Spleen (tissue), 13 donors: ENCODE measurements at places on chromosomes 12 and 14. TPM values are rescaled to one million over a fixed set of nuclear protein-coding genes. Genes with fewer than 3 reads are reported as not detected.
A peak's percentile ranks its signal among the peaks of the same experiment; 100 is the strongest.

Gene MSI1
- not detected for polyA plus RNA-seq

Gene ZC3H10
- polyA plus RNA-seq, result 2.5 TPM

Gene AHNAK2
- 0.86 TPM for polyA plus RNA-seq

Gene IGF1
- polyA plus RNA-seq, result 5.6 TPM

Gene SLC6A13
- polyA plus RNA-seq, result 0.39 TPM

Gene EML1
- polyA plus RNA-seq, result 1.8 TPM

Gene EPS8
- 6.9 TPM for polyA plus RNA-seq

Gene INSM2
- not detected for polyA plus RNA-seq

Gene SSPN
- 3.1 TPM for polyA plus RNA-seq

Gene SPPL3
- polyA plus RNA-seq, result 9.0 TPM

Gene CHGA
- polyA plus RNA-seq, result not detected

Gene BTBD6
- polyA plus RNA-seq, result 29.0 TPM

GRCh38 chr12:27344246-27344645 is 11.6 kb downstream of the BMAL2 start:
- DNase-seq, result no peak

DNA sequence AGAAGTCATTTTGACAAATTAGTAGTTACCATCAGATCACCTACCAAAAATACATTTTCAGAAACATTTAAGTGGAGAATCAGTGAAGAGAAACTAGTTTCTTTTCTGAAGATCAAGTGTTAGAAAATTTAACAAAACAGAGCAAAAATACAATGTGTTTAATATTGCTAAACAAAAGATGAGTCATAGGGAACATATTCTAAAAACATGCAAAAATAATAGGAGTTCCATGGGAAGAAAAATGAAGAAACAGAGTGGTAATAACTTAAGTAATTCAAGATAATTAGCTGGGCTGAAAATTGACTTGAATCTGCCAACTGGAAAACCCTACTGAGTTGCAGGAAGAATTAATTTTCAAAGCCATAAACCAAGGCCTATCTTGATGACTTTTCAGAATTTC is 111.5 kb upstream of the KITLG start:
- no peak for DNase-seq

DNA sequence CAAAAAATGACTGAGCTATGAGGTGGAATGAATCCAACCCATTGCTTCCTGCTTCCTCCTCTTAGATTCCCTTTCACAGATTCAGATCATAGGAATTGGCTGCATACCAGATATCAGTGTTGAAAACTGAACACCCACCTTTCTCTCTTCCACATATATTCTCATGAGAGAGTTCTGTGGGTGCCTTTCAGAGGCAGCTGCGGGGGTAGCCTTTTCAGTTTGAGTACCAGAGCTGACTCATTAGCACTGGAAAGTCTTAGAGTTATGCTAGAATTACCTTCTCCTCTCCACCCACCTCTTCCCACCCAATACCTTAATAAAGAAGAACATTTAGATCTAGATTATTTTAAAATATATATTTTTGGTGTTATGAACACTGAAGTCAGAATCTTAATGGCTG is 495.4 kb upstream of the SEL1L start:
- DNase-seq, result no peak

GRCh38 chr12:66154776-66155175 is 15.0 kb downstream of the TMBIM4 start:
- DNase-seq, result no peak

DNA sequence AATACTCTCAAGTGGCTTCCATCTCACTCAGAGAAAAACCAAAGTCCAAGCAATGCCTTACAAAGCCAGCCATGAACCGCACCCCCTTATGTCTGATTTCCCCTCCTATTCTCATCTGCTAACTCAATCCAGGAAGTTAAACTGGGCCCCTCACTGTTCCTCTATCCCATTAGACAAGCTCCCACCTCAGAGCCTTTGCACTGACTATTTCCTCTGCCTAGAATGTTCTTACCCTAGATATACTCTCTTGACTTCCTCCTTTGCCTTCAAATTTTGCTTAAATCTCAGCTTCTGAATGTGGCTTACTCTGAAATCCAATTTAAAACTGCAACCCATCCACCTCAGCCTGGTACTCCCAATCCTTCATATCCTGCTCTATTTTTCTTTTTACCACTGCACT is 257.0 kb upstream of the USP15 start:
- no peak for DNase-seq

DNA sequence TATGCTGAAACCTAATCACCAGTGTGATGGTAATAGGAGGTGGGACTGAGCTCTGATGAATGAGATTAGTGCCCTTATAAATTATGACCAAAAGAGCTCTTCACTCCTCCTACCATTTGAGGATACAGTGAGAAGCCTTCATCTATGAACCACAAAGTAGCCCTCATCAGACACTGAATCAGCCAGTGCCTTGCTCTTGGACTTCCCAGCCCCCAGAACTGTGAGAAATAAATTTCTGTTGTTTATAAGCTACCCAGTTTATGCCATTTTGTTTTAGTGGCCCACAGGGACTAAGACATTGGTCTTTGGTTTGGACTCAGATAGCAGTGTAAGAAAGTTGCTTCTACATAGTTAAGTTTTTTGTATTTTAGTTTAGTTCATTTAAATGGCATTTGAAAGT is 32.9 kb downstream of the ABHD12B start:
- no peak for DNase-seq

GRCh38 chr12:119201789-119202543 is 23.2 kb downstream of the HSPB8 start:
- DNase-seq, result no peak

DNA sequence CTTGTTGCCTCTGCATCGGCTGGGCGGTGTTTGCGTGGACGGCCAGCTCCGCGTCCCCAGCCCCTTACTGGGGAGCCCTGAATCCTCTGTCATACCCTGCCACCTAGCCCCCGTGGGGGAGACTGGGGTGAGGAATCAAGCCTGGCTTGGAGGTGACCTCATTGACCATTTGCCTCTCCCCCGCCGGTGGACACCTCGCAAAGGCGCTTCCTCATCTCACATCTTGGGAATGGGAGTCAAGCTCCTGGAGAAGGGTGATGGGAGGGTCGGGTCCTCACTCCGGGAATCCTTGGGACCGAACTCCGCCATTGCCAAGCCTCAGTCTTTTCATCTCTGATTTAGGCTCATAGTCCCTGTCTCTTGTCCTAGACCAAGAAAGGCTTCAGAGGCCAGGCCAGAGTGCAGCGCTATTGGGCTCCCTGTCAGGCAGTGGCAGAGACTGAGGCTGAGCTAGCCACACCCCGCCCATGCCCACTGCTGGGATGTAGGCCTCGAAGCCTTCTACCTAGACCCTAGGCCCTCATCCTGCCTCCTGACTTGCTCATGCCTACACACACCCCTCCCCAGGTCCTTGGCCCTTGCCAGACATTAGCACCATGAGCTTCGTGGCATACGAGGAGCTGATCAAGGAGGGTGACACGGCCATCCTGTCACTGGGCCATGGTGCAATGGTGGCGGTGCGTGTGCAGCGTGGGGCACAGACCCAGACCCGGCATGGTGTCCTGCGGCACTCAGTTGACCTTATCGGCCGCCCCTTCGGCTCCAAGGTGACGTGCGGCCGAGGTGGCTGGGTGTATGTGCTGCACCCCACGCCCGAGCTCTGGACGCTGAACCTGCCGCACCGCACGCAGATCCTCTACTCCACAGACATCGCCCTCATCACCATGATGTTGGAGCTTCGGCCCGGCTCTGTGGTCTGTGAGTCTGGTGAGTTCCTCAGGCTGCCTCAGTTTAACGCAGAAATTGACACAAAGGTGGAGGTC is 678 bp downstream of the TRMT61A start:
- DNase-seq, result peak; percentile 81

GRCh38 chr12:6335451-6336078 is 6.3 kb downstream of the TNFRSF1A start:
- DNase-seq, result peak; percentile 96

DNA sequence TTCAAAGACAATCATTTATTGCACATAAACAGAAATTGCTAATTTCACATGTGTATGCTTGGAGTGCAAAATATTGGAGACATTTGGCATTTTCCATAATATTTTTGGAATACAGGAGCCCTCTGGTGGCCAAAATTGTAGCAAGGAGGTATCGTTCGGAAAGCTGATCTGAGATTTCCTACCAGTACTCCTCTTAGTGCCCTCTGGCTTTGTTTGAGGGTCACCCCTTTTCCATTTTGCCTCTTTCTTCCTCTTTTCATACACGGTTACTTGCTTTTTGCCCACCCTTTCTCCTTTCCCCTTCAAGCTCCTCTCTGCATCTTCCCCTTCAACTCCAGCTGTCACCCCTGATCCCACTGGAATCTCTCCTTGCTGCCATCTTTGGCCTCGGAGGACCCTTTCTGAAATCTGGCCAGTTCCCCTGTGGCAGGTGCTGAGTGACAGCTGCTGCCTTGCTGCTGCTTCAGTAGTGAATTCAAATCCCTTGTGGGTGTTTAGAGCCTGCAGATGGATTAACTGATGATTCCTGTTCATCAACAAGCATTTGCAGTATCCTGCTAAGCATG is 164.6 kb upstream of the PARP11 start:
- DNase-seq, result no peak

DNA sequence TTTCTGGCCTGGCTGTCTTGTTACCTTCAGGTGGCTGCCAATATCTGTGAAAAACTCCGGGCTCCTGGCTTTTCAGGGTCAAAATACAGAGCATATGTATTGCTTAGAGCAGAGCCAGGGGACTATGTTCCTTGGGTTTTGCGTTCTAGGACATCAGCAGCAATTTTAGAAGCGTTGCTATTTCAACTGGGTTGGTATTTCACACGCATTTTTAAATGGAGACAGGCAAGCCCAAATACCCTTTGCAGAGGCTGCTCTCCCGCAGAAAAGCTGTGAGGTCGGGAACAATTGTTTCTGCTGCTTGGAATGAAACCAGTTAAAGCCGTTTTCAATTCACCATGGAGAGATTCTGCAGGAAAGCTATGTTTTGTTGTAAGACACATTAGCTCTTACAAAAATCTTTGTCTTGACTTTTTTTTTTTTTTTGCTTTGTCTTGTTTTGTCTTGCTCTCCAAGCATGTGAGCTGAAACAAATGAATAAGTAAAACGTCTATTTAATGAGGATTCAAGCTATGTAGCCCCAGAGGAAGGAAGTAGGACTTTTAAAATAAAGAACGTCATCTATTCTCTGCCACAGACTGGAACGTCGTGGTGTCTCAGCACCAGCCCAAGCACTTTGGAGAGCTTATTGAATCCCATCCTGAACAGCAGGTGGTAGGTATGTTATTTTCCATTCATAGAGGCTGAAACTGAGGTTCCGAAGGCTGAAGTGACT is 181.0 kb upstream of the TBX3 start:
- no peak for DNase-seq

- DNase-seq, result no peak
Observed at GRCh38 chr14:100629696-100630095, 42.5 kb upstream of the BEGAIN start.

DNA sequence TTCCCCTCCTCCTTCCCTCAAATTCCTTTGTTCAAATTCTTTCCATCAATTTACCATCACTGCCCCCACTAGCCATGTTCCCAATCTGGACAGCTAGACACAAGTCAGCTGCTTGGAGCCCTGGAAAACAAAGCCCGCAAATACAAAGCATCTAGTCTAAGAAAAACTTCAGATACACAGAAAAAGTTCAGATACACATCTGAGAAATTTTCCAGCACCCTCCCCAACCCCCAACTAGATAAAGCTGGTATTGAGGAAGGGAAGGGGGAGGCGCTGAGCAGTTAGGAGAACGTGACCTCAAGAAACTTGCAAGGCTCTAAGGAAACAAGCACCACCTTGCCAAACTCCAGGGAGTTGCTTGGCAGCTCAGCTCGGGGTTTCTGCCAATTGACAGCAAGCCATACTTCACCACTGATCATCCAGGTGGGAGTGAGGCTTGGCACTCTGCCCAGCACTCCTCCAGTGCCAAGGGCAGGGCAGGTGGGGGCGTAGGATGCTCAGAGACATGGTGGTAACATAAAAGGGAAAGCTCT is 5.1 kb upstream of the CNIH1 start:
- DNase-seq, result no peak

- DNase-seq, result no peak
Observed at GRCh38 chr14:95776798-95777534, 63.0 kb upstream of the TCL1A start.

- DNase-seq, result no peak
Observed at GRCh38 chr12:79327465-79327864, 363.3 kb downstream of the PAWR start.

GRCh38 chr14:35213869-35214387 is 78.3 kb upstream of the PSMA6 start:
- DNase-seq, result no peak

- DNase-seq, result no peak
Observed at GRCh38 chr12:101298426-101298825, 18.5 kb downstream of the UTP20 start.

GRCh38 chr14:98514016-98514415 is 758.0 kb downstream of the BCL11B start:
- DNase-seq, result no peak

DNA sequence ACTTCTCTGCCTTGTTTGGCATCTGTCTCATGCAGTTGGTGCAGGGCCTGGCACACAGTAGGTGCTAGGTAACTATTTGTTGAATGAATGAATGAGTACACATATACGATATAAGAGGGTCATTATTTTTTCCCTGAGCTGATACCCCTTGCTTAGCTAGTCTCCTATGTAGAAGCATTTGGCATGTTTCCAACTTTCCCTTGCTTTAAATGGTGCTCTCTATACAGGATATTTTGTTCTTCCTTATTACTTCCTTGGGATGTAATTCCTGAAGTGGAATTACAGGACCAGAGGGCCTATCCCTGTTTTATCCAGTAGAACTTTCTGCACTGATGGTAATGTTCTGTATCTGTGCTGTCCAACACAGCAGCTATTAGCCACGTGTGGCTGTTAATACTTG is 250.1 kb upstream of the PWP1 start:
- no peak for DNase-seq

DNA sequence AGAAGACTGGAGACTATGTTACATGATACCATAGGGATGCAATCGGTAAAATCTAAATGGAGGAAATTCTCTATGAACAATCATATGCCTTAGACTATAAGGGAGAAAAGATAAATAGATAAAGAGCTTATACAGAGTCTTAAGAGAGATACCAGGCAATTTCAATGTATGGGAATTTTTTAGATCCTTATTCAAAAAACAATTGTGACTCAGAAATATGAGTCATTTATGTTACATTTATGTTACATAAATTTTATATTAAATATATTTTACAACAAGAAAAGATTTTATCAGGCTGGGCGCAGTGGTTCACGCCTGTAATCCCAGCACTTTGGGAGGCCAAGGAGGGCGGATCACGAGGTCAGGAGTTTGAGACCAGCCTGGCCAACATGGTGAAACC is 36.5 kb upstream of the PSMA6 start:
- no peak for DNase-seq

DNA sequence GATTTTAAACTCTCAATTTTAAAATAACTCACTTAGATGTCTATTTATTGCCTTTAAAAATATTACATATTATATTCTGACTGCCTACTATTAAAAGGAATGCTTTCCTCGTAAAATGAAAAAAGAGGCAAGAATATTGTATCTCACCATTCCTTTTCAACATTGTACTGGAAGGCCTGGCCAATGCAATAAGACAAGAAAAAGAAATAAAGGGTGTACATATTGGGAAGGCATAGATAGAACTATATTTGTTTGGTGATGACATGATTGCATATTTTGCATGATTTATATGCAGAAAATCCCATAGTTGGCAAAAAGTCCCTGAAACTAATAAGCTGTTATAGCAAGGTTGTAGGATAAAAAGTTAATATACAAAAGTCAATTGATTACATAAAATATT is 474.6 kb upstream of the ATP2B1 start:
- DNase-seq, result no peak

- no peak for DNase-seq
Observed at GRCh38 chr12:108484431-108484830, 30.6 kb upstream of the FICD start.

- DNase-seq, result peak; percentile 80
Observed at GRCh38 chr12:108305520-108305919, 33.6 kb downstream of the CMKLR1 start.
